ENCODE measurements at places on chromosomes 16 and 17.

GRCh38 chr17:59746849-59747445, 39.5 kb downstream of the VMP1 start:
- no peaks in the 10 kb centered on the region for H3K4me1 ChIP-seq
- H3K4me3 ChIP-seq = no peak overlapping the region

GRCh38 chr17:17853811-17854447, 17.1 kb upstream of the SREBF1 start:
- H3K36me3 ChIP-seq = no peaks in the 10 kb centered on the region
- DNase-seq = no peak
- peaks cover 13% of the 10 kb centered on the region for H3K4me1 ChIP-seq

- H3K4me1 ChIP-seq = no peaks in the 10 kb centered on the region
- H3K27ac ChIP-seq = no peak overlapping the region
- no peak for DNase-seq
Measured at GRCh38 chr16:83803811-83804210, 4.0 kb upstream of the HSBP1 start.

GRCh38 chr16:73846007-73846330, 450.6 kb upstream of the PSMD7 start:
- H3K36me3 ChIP-seq = no peaks in the 10 kb centered on the region
- H3K4me3 ChIP-seq = no peak overlapping the region
- no peaks in the 10 kb centered on the region for H3K4me1 ChIP-seq
- DNase-seq = no peak
- no peaks in the 10 kb centered on the region for H3K27me3 ChIP-seq

- H3K27ac ChIP-seq = no peak overlapping the region
- no peaks in the 10 kb centered on the region for H3K4me1 ChIP-seq
- H3K27me3 ChIP-seq = no peaks in the 10 kb centered on the region
- H3K36me3 ChIP-seq = no peaks in the 10 kb centered on the region
- no peak for DNase-seq
Measured at GRCh38 chr16:5298202-5298601, 200.6 kb upstream of the EEF2KMT start.

DNA sequence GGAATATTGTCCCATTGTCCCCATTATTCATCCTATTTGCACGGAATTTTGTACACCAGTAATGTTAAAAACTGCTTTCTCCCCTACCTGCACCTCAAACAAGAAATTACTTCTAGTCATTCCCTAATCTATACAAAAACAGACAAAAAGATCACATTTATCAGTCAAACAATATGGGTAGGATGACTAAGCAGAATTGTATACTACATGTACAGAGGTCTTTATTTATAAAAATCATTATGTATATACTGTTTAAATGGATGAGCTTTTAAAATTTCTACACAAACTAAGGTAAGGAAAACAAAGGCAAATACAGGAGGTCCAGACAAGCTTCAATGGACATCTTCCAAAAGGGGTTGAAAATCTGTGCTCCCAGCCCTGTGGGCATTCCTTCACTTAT, 137.7 kb downstream of the CEP112 start:
- no peak overlapping the region for H3K27ac ChIP-seq
- no peak for DNase-seq
- H3K36me3 ChIP-seq = peaks cover 83% of the 10 kb centered on the region

DNA sequence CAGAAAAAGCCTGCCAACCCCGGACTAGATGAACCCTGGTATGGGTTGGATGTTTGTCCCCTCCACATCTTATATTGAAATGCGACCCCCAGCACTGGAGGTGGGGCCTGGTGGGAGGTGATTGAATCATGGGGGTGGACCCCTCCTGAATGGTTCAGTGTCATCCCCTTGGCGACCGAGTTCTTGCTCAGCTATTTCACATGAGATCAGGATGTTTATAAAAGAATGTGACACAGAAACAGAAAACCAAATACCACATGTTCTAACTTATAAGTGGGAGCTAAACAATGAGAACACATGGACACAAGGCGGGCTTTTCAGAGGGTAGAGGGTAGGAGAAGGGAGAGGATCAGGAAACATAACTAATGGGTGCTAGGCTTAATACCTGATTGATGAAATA, 576.0 kb upstream of the HSBP1 start:
- no peaks in the 10 kb centered on the region for H3K36me3 ChIP-seq
- no peak for DNase-seq
- no peak overlapping the region for H3K27ac ChIP-seq
- H3K4me3 ChIP-seq = no peak overlapping the region

Measured in SJCRH30 (cell line).